EH (cell line): ENCODE measurements at places on chromosomes 4 and X.

DNA sequence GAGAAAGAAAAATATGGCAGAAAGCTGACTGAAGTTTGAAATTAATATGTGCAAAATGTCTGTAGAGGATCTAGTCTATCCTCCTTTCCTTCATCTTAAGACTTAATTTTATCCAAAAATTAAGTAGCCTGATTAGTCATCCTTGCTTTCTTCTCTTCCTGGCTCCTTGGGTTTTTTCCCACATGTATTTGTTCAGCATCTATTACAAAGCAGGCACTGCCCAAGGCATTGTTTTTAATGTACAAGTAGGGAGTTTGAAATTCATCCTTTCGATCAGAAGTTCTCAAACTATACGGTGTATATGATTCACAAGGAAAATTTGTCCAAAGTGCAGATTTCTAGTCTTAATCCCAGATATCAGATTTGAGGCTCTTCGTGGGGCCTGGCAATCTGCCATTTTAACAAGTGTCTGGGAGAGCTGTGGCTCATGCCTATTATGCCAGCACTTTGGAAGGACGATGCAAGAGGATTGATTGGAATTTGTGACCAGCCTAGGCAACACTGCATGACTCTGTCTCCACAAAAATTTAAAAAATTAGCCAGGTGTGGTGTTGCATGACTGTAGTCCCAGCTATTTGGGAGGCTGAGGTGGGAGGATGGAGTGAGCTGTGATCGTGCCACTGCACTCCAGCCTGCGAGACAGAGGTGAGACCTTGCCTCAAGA lies 19.4 kb upstream of the YTHDC1 start:
- DNase-seq = peak; percentile 80

DNA sequence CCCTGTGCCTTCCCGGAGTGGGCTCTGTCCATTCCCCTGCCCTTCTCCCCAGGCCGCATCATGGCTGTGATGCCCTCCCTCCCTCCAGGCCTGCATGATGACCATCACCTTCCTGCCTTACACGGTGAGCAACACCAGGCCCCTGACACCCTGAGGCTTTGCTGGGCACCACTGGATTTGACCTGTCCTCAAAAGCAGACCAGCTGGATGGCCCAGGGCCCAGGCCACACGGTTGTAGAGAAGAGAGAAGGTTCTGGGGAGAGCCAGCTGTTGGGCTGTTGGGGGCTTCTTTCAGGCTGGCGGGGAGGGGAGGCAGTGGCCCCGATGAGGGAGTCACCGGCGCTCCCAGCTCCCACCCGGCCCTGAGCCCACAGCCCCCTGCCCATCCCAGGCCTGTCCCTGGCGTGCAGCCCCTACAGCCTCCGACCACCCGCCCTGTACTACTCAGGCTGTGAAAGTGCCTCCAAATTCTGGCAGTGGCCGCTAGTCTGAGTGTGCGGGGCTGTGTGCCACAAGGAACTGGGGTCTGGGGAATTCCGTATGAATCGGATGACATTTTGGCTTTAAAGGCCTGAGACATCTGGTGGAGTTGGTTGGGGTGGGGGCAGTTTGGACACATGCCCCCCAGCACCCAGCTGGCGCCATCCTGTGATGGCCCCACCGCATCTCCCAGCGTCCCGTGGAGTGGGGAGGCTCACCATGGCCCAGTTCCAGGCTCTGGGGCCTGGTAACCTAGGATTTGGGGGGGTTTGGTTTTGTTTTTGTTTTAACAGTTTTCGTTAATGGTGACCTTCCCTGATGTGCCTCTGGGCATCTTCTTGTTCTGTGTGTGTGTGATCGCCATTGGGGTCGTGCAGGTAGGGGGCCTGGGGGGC lies 19.6 kb downstream of the TMEM175 start:
- no peak for DNase-seq

- no peak for DNase-seq
These were observed 72.5 kb downstream of the LRBA start for GRCh38 chr4:150942539-150942938.

DNA sequence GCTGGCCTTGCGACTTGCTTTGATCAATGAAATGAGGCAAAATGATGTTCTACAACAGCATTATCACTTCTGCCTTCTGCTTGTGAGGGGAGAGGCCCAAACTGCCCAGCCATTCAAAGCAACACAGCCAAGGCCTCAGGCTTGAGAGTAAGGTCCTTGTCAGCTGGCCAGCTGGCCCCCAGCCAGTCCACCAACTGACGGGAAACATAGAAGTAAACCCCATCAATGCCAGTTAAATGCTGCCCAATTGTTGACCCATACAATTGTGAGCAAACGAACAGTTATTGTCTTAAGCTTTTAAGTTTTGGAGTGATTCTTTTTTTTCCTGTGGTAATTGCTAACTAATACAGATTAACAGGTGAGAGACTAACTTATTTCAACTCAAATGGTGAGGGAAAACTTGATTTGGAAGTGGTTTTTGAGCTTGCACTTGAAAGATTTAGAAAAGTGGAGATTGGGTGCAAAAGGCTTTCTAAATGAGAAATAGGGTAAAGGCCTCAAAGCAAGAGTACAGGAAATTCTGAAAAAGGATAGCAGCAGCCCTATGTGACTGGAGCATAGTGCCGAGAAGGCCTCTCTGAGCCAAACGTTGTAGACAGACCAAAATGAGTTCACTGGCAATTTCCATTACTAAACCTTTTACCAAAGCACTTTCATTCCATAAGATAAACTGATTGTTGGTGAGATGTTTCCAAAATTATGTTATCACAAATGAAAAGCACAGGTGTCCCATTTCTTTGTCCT lies 66.9 kb downstream of the ARHGEF38 start:
- DNase-seq = no peak

- no peak for DNase-seq
These were observed 203.5 kb downstream of the PPARGC1A start for GRCh38 chr4:23686169-23686897.

GRCh38 chr4:7598939-7599790 lies 164.4 kb upstream of the PSAPL1 start:
- no peak for DNase-seq

- peak; percentile 59 for DNase-seq
These were observed 35.1 kb downstream of the ENPEP start for GRCh38 chr4:110510955-110511544.

DNA sequence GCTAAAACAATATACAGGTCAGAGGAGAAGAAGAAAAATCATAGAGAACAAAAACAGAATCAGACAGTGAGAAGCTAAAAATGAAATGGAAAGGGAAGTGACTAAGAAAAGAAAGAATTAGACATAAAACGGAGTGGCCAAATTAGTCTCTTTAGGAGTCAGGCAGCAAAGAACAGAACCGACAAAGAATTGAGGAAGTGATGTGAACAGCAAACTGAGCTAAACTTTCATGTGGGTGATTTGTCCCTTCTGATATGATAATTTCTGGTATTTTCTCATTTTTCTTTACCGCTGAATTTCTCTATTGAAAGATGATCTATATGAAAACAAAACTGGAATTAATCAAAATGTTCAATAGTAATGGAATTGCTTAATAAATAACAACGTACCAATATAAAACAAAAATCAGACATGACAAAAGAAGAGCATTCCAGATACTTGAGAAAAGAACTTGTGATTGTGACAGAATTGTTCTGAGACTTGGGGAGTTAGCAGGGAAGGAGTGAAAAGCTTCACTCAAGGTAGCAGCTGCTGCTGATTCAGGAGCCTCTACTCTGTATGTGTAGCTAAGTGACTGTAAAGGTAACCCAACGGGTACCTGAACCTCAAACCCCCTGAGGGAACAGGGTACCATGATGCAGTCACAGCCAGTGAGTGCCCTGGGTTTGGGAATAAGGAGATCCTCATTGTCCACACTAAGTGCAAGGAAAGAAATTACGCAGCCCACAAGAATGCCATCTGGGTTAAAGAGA lies 8.8 kb downstream of the TAPT1 start:
- no peak for DNase-seq

GRCh38 chr4:168928346-168928745 lies 81.7 kb downstream of the CBR4 start:
- DNase-seq = no peak

- DNase-seq = peak; percentile 80
These were observed 7.0 kb downstream of the VAMP7 start for GRCh38 chrX:155888139-155888538.

DNA sequence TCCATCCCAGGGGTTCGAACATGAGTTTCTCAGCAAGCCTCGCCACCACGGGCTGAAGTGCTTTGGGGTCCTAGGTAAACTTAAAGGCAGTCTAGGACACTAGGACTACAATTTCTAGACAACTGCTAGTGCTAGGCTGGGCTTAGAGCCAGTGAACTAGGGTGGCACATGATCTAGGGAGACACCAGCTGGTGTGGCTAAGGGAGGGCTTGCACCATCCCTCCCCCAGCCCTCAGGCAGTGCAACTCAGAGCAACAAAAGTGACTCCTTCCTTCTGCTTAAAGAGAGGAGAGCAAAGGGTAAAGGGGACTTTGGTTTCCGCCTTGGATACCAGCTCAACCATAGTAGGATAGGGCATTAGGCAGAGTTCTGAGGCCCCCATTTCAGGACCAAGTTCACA lies 162.5 kb upstream of the AFF2 start:
- DNase-seq = no peak

DNA sequence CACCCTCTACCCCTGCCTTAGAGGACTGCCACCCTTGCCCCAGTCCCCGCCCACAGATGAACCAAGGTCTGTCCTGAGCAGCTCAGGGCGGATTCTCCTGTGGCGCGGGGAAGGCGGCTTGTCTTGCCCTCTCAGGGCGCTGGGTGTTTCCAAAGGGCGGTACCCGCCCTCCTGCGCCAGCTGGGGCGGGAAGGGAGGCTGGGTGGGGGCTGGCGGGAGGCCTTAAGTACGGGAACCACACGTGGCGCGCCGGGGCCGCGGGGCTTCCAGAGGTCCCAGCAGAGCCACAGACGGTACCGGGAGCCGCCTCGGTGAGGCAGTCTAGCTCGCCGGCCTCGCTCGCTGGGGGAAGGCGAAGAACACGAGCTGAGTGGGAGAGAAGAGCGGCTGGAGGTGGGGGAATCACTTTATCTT lies 361.1 kb downstream of the MID1IP1 start:
- no peak for DNase-seq

- DNase-seq = no peak
These were observed 23.3 kb downstream of the PPARGC1A start for GRCh38 chr4:23866450-23867075.

DNA sequence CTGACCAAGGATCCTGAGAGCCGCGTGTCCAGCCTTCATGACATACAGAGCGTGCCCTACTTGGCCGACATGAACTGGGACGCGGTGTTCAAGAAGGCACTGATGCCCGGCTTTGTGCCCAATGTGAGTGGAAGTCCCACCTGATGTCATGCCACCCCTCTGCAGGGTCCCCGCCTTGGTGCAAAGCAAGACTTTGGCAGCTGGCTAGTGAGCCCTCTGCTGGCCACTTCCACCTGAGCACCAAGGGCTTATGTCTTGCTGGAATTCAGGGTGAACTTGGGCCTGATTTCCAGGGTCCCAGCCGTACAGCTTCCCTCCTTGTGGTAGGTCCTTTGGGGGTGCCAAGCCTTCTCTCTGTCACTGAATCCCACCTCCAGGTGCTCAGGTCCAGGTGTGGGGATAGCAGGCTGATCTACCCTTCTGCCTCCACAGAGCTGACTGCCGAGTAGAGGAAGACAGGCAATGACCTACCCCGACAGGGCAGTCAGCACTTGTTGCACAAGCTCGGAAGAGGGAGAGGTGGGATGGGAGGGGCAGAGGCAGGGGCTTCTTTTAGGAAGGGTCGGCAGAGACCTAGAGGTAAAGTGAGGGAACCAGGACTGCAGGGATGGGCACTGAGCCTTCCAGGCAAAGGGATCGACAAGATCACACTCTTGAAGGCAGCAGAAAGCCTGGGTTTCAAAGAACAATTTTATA lies 248.1 kb downstream of the EVC2 start:
- DNase-seq = peak; percentile 47

GRCh38 chrX:119759248-119759766 lies 919 bp downstream of the SOWAHD start:
- no peak for DNase-seq

GRCh38 chr4:156158747-156159146 lies 205.1 kb upstream of the CTSO start:
- no peak for DNase-seq

DNA sequence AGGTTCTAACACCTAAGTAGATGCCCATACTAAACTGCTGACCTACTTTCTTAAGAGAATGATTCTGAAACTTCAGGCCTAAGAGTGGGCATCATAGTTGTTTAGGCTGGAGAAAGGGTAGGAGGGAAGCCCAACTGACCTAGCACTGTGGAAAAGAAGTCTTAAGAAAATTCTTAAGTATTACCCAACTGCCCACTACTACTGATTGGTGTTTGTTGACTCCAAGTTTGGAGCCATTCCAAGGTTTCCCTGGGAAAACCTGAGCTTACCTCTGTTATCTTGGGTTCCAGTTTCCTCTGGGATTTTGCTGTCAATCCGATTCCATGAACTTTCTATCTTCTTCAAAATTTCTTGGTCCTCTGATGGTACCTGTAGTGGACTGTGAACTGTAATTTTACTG lies 23.9 kb downstream of the ANKRD17 start:
- DNase-seq = no peak

GRCh38 chrX:156001667-156002021 lies 4.1 kb downstream of the IL9R start:
- no peak for DNase-seq

- no peak for DNase-seq
These were observed 427 bp downstream of the ZNF182 start for GRCh38 chrX:48003367-48003757.

DNA sequence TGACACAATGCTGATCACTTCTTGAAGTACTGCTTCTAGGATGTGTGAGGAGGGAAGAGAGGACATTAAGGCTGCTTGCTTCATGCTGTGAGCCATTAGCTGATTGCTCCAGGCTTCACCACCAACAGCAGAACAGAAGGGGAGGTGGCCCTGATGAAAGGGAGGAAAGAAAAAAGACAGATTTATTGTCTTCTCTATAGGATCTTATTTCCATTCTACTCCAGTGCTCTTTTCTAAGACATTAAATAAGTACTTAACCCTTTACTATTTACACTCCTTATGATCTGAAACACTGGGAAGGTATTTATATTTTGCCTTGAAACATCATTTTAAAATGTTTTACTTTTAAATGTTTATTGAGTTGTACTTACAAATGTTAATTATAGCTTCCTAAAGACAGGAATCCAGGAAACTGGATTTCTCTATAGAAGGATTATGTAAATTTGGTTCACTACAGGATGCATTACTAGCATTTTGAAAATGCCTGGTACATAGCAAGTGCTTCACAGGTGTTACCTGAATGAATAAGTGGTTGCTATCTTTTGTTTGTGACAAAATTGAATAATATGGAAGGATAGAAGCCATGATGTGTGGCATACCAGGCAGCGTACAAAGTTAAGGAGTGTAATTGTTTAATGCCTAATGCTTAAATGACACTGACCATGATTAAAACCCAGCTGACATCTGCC lies 680.9 kb upstream of the ATOH1 start:
- DNase-seq = no peak

DNA sequence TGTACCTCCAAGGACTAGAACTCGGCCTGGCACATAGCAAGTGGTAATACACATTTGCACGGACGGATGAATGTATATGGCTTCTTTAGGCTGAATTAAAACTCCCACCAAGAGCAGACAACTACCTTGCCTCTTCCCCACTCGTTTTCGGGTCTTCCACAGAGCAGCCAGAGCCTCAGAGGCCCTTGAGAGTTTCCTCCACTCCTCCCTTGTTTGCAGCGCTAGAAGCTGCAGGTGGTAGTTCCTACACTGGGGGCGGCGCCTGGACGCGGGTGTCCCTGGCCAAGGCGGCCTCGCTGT lies 10.2 kb upstream of the INTU start:
- no peak for DNase-seq

- DNase-seq = peak; percentile 89
These were observed 32.3 kb downstream of the BBS12 start for GRCh38 chr4:122764821-122765215.
